ENCODE measurements at places on chromosomes 4 and X.

- peak; percentile 36 for DNase-seq
These were observed 152.6 kb downstream of the AFAP1 start for GRCh38 chr4:7787067-7787466.

DNA sequence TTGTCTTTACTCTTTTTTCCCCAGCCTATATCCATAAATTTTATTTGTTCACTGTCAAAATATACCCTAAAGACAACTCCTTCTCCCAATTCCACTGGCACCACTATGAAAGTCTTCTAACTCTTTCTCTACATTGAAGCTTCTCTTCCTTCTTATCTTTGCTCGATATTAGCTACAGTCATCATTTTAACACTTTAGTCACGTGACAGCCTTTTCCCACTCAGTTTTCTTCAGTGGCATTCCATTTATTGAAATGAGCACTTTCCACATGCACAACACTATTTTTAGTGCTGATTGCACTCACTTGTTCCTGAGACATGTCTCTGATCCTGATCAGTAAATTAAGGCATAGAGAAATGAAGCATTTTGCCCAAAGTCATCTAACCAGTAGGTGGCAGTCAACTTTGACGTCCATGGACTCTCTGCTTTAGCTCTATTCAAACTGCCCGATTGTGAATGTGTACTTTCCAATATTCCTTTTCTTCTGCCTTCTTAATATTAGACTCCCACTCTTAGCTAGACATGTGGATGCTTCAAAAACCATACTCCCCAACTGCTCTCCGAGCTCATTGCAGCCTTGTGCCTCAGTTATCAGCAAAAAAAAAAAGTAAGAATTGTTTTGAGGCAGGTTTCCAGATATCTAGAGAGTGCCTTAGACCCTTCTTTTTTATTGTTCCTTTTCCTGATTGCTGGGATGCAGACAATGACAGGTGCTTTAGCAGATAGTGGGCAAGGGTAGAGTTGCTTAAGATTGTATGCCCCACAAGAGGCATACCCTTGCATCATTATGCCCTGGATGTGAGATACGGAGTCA lies 394.4 kb upstream of the ADGRL3 start:
- DNase-seq, result no peak

GRCh38 chr4:118999919-119000318 lies 111.3 kb downstream of the SYNPO2 start:
- no peak for DNase-seq

- DNase-seq, result no peak
These were observed 35.8 kb downstream of the STOX2 start for GRCh38 chr4:183940864-183941263.

DNA sequence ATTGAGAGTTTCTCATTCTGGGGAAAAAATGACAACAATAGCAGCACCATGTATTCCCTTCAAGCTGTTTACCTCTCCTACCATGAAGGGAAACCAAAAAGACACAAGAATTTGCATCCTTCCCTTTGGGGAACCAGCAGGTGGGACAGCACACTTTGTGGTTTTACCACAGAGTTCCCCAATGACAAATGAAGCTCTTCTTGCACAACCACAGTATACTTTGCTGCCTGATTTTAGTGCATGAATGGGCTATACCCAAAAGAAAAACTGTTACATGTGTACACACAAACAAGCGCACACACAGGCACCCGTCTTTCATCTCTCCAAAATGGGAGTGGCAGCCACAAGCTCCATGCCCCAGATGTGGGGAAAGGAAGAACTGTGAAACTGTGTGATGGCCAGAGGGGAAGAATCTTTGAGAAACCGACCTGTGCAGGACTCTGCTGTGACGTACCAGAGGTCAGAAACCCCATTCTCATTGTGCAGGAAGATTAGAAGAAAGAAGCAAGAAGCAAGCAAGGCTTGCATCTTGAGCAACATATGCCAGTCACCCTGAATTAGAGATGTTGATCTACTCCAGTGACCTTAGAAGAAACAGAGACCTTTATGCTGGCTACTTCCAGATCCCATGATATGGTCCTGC lies 2.7 kb upstream of the MAML3 start:
- peak; percentile 65 for DNase-seq

DNA sequence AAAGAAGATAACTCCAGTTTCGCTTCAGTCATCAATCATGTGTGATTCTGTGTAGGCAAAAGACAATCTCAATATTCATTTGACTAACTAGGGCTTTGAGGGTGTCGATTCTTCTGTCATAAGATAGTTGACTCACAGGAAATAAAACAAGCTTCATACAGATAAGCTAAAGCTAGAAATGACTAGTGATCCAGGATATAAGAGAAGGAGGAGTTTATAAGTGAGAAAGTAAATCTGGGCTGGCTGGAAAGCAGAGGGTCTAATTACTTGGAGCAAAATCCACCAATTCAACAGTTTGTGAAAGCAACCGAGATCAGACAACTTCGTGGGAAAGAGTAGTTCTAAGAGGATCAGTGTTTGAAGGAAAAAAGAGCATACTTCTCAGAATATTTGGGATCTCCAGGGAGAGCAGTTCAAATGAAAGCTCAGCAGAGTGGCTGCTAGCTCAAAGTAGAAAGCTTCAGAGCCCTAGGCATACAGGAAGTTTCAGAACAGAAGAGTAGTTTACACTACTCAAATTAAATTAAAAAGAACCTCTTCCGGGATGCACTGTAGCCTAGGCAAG lies 429.3 kb downstream of the INPP4B start:
- no peak for DNase-seq

DNA sequence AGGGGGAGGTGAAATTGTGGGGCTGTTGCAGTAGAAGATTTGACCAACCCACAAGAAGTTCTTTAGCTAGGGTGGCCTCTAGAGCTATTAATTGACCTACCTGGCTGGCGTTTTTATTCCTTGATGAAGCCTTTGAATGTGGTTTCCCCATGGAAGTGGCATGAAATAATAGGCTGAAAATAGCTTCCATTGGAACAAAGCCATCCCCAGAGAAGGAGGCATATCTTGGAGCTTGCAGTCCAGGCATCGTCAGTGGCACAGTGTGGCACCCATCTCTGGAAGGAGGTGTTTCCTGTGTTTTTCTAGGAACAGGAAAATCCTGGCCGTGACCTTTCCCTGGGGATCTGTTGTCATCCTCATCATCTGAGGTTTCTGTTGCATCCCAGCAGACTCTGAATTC lies 96.3 kb upstream of the WDR1 start:
- DNase-seq, result no peak

DNA sequence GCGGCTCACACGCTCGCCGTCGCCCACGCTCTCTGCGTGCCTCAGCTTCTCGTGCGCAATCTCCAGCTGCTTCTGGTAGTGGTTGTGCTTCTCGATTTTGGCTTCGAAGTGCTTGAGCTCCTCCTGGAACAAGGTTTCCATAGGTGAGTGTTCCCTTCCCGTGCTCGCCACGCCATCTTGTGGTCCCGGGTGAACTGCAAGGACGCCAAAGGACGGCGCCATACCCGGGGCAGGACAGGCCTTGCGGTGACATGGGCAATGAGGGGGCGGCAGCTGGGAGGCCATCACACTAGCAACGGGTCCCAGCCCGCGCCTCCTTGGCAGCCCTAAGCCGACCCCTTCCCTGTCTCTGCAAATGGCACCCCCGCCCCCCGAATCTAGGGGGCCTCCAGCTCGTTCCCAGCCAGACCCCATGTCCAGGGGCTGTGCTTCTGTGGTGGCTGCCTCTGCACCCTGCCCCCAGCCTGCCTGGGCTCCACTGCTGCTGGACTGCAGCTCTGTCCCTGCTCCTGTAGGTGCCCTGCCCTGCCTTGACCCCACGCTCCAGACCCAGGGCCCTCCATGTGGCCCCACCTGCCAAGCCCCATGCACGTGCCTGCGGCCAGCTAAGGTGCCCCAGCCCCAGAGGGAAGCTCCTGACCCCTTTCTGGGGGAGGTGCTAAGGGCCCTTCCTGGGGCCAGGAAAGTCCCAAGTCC lies 17.3 kb downstream of the LRPAP1 start:
- no peak for DNase-seq

DNA sequence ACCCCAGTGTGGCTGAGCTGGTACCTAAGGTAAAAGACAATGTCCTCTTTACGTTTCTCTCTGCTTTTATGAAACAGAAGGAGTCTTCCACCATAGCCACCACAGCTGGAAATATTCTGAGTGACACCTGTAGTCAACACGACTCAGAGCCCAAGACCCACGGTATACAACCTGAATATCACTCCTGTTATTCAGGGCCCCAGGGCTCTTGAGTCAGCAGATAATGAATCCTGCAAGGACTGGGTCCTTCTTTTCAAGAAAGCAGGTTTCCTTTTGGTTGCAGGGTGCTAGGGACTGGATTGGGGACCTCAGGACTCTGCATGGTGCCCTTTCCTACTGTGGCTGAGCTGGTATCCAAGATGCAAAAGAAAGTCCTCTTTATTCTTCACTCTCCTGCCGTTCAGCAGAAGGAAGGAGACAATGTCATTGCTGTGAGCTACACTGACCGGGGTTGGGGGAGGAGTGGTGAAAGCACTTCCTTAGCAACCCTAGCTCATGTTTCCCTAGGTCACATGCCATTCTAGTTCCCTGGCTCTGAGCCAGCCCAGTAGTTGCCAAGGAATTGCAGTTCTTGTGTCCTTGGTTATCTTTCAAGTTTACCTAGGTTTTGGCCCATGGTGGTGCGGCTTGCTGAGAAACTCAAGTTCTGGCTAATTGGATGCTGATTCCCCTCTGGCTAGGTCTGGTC lies 23.7 kb upstream of the UNC5C start:
- DNase-seq, result no peak

- no peak for DNase-seq
These were observed 131.4 kb downstream of the GBA3 start for GRCh38 chr4:22824091-22824490.

- no peak for DNase-seq
These were observed 8.4 kb upstream of the AFF2 start for GRCh38 chrX:148492057-148492456.

GRCh38 chr4:3526456-3526855 lies 5.8 kb downstream of the LRPAP1 start:
- peak; percentile 56 for DNase-seq

GRCh38 chrX:40281336-40282005 lies 183.7 kb upstream of the BCOR start:
- DNase-seq, result no peak

GRCh38 chrX:11187001-11187400 lies 75.9 kb downstream of the HCCS start:
- DNase-seq, result no peak

GRCh38 chrX:112867570-112867969 lies 26.9 kb upstream of the AMOT start:
- no peak for DNase-seq

DNA sequence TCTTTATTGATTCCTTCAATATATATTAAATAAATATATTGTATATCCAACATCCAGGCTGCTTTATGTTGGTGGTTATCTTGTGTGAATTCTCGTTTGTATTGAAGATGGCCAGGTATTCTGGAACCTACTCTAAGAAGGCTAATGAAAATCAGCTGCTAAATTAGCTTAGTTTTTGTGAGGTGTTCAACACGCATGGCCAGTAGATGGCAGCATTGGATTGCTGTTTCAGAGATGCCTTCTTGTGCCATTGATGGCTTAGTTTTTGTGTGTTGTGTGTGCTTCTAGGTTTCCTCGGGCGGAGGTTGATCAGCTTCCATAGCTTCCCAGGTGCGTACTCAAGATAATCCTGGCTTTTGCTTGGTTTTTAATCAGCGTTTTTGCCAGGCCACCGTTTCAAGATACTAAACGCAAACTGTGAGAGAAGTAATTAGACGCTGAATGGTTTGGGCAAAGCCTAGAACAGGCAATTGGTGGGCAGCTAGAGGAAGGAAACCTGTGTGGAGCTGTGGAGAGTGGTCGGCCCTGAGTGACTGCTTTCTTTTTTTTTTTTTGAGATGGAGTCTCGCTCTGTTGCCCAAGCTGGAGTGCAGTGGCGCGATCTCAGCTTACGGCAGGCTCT lies 15.1 kb downstream of the NOCT start:
- DNase-seq, result peak; percentile 85

- no peak for DNase-seq
These were observed 84.0 kb upstream of the BMP2K start for GRCh38 chr4:78691971-78692821.

DNA sequence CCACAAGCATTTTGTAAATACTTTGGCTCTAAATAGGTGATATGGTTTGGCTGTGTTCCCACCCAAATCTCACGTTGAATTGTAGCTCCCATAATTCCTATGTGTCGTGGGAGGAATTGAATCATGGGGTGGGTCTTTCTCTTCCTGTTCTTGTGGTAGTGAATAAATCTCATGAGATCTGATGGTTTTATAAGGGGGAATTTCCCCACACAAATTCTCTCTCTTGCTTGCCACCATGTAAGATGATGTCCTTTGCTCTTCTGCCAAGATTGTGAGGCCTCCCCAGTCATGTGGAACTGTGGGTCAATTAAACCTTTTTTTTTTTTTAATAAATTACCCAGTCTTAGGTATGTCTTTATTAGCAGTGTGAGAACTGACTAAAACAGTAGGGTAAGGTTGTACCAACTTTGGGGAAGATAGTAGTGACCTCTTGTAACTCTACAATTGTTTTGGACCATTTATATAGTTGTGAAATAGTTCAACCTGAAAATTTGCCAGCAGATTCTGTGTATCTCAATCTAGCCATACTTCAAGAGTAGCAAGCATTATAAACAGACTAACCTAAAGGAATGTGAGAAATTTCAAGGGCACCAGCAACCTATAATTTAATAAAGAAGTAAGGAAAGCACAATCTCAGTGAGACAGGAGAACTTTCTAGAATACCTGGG lies 727.8 kb downstream of the GRID2 start:
- DNase-seq, result no peak

DNA sequence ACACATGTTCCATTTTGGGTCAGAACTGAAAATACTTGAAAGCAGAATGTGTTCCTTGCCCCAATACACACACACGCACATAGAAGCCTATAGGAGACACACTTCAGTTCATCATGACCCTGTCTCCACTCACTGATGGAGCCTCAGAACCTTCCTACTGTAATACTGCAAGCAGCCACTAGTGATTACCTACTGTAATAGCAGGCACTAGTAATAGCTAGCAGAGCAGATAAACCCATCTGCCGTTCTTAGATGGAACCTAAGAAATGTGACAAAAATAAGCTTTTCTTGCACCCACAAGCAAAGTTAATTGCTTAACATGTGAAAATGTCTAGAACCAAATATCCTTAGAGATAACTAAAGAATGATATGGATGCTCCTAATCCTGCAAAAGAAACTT lies 13.6 kb downstream of the AMTN start:
- DNase-seq, result no peak
